ENCODE measurements at places on chromosomes 16 and 17. TPM values are rescaled to one million over a fixed set of nuclear protein-coding genes. Genes with fewer than 3 reads are reported as not detected.

MT1E gene
- 12.3 TPM for total RNA-seq

DHRS7C gene
- not detected for total RNA-seq

CCL3 gene
- 112 TPM for total RNA-seq

- H3K36me3 ChIP-seq = peaks cover 24% of the 10 kb centered on the region
- peak overlapping the region; percentile 88 for H3K27ac ChIP-seq
- peaks cover 75% of the 10 kb centered on the region for H3K4me1 ChIP-seq
- H3K27me3 ChIP-seq = no peaks in the 10 kb centered on the region
- DNase-seq = peak; percentile 48
These were observed 17.0 kb upstream of the RFFL start for GRCh38 chr17:35080536-35080935.

GRCh38 chr16:56964243-56965148 is 2.7 kb downstream of the CETP start:
- DNase-seq = peak; percentile 96
- H3K27me3 ChIP-seq = no peaks in the 10 kb centered on the region
- H3K4me1 ChIP-seq = peaks cover 19% of the 10 kb centered on the region
- H3K4me3 ChIP-seq = no peak overlapping the region
- H3K36me3 ChIP-seq = no peaks in the 10 kb centered on the region
- H3K27ac ChIP-seq = no peak overlapping the region

DNA sequence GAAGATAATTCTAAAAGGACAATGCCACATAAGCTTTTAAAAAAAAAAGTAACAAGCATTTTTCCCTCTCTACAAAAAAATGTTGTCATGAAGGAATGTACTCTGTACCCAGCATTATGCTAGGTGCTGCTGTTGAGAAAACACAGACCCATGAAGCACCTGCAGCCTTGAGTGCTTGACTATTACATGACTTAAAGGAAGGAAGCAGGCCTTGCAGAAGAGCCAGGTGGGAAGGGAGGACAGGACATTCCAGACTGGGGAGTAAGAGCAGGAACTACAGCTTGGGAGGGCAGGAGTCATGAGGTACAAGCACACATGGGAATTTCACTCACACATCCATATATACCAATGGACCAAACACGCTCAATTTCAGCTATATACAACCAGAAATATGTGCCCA is 3.8 kb downstream of the MYO1D start:
- H3K4me3 ChIP-seq = no peak overlapping the region
- DNase-seq = no peak
- no peaks in the 10 kb centered on the region for H3K36me3 ChIP-seq
- H3K4me1 ChIP-seq = peaks cover 18% of the 10 kb centered on the region
- H3K27me3 ChIP-seq = no peaks in the 10 kb centered on the region

All from activated CD4-positive, alpha-beta memory T cell treated with anti-CD3 and anti-CD28 coated beads, Interleukin-2, amount 10 ng/mL, durations not matched to agents 7 days and 5 days (primary cell).